Hematopoietic multipotent progenitor cell treated with erythropoietin and hydrocortisone succinate and interleukin-3 and kit ligand, for 4 days (in vitro differentiated cells): ENCODE measurements at places on chromosomes 11 and 22.

DNA sequence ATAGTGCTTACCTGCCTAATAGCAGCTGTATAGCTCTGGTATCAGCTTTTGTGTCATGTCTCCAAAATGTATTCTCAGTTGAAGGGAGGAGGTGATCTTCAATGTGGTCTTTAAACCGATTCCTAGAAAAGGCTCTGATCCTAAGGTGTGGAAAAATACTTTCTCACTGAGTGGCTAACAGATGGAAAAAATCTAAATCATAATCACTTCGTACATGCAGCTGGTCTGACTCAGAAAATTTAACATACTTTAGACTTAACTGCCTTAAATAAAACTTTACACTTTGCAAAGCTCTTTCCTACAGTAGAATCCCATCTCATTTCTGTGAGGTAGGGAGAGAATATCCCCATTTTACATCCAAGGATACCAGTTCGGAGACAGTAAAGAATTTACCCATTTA lies 38.0 kb downstream of the C2CD3 start:
- no peak for DNase-seq

- peak; percentile 81 for DNase-seq
Measured at GRCh38 chr11:9001736-9002135, 2.1 kb downstream of the NRIP3 start.

DNA sequence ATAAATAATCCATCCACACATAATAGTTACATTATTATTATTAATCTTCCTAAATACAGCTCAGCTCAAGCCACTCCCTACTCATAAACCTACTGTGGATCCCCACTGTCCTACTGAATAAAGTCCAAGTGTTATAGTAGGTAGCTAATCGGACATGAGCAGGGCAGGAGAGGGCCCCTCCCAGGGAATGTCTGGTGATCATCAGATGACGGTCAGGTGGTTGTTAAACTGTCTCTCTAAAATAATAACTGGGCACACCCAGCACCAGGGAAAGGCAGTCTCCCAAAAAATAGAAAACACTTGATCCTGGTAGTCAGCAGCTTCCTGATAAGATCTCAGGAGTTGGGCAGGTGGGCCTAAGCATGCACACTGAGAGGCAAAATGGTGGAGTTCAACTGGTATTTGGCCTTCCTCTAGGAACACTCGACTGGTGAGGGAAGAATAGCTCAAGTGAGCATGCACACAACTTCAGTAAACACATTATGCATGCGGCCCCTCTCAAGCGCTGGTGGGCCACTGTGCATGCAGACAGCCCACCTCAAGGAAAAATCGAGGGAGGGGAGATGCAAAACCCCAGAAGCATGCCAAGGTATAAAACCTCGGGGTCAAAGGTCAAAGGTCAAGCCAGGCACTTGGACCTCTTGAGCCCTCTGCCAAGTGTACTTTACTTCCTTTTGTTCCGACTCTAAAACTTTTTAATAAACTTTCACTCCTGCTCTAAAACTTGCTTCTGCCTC lies 65.0 kb downstream of the LRRC32 start:
- no peak for DNase-seq

DNA sequence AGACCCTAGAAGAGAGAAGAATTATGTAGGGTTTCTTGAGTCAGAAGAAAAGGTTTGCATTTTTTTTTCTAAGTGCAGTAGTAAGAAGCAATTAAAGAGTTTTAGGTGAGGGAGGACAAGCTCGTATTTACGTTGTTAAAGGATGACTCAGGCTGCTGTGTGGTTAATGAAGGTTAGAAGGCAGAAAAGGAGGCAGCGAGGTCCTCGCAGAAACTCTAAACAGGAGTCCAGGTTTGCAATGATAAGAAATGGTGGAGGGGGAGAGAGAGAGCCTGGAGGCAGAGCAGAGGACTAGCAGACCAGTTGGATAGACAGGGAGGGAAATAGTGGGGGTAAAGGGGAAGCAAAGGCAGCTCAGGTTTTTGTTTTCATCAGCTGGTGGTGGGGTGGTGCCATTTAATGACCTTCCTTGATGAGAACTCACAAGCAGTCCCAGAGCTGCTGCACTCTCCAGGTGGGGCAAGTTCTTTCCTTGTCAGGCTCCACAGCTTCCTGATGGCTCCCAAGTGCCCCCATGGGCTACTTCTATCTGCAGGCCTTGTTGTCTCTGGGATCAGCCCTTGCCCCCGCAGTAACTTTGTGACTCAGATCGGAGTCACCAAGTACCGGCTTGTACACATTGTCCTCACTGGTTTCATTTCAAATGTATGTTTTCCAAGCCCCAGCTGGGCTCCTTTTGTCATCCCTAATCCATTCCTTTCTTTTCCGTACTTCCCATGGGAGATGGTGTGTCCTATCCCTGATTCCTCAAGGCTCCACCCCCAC lies 8.3 kb upstream of the INSC start:
- no peak for DNase-seq

- DNase-seq, result no peak
Measured at GRCh38 chr22:28710576-28711191, 30.9 kb downstream of the CHEK2 start.

GRCh38 chr11:73343076-73343873 lies 32.9 kb upstream of the RELT start:
- DNase-seq, result no peak

- peak; percentile 93 for DNase-seq
Measured at GRCh38 chr11:68828155-68828931, 13.4 kb downstream of the CPT1A start.
